ENCODE measurements at places on chromosomes 2 and 18.

DNA sequence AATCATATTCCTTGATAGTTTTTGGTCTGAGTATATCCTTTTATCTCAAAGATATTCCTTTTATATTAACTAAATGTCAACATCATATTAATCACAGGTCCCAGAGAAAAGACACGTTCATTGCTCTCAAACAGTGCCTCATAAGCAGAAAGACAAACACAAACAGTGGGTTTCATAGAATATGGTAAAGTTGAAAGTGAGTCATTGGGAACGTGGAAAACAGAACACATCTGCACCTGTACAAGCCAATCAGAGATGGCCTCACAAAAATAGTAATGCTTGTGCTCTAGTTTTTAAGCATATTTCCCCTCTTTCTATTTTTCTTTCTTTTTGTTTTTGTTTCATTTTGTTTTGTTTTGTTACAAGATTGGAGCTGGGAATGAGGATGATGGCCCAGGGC lies 328.4 kb upstream of the MAP2 start:
- no peak for DNase-seq

GRCh38 chr2:168348076-168348475 lies 100.7 kb upstream of the STK39 start:
- no peak for DNase-seq

GRCh38 chr2:179954026-179954425 lies 53.1 kb downstream of the CWC22 start:
- no peak for DNase-seq

DNA sequence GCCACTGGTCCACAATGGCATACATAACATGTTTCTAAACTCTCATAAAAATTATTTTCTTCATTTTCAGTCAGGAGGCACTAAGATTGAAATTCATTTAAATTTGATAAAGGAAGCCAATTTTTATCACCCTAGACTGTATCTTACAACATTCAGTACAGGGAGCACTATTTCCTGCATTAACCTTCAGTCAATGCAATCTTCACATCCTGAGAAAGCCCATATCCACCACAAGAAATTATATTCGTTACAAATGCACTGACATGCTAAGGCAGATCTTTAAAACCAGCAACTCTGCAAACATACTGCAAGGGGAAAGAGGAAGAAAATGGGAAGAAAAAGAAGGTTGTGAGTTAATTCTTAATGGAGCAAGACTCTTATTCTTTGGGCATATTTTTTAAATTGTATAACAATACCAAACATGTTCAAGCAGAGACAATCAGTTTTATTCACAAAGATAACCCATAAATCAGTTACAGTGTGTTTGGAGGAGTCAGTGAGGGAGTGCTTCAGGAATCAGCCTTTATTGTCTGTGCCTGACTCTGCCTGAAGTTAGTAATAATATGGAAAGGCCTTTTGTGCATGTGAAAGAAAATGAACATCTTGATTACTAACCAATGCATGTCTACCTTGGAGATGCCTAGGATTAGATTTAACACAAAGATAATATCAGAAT lies 370.1 kb downstream of the FBXO15 start:
- no peak for DNase-seq

- DNase-seq: no peak
These were observed 61.9 kb downstream of the ANTXR1 start for GRCh38 chr2:69074918-69075317.

GRCh38 chr2:131063501-131064283 lies 29.6 kb downstream of the FAM168B start:
- no peak for DNase-seq

GRCh38 chr2:184743096-184743495 lies 144.8 kb downstream of the ZNF804A start:
- no peak for DNase-seq

GRCh38 chr2:112699984-112700667 lies 20.7 kb upstream of the NT5DC4 start:
- DNase-seq: no peak

- no peak for DNase-seq
These were observed 50.8 kb downstream of the EDAR start for GRCh38 chr2:108938077-108938710.

- DNase-seq: no peak
These were observed 324.6 kb upstream of the RND3 start for GRCh38 chr2:150812066-150812465.

DNA sequence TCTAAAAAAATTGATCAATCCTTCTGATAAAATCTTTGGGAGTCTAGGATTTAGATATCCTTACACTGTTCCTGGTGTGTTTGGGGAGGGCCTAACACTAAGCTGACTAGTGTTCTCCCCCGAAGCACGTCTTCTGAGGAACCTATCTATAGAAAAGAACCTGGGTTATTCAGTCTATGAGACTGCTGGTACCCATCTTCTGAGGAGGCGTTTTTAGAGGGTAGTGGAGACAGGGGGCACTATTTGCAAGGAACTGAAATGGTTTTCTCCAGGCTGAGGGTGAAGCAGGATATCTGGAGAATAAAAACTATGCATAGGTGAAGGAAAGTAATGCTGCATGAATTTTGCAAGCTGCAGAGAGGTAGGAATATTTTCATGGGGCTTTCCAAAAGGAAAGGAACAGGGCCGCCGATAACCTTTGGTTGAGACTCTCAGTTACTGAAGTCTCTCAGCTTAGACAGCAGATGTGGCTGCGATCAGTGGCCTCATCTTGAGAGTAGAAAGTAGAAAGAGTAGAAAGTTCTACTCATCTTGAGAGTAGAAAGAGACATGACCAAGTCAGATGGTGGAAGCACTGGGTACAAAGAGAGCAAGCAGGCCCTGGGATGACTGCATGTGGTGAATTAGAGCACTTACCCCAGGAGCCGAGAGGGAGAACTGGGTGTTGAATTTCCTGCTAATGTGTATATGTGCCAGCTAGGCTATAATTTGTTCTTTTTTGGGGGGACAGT lies 31.8 kb upstream of the KCNE4 start:
- DNase-seq: no peak

DNA sequence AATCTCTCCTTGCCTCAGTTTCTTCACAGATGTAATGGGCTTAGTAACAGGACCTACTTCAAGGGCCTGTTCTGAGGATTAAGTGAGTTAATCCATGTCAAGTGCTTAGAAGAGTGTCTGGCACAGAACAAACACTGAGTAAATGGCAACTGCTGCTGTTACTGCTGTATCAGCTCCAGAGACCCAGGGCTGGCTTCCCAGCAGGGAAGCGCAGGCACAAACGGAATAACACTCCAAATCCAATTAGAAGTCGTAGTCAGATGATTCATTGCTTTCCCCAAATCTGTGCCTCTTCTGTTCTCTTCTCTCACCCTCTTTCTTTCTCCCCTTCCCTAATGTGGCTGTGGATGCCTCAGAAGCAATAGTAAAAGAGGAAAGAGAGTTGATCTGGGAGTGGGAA lies 101.1 kb upstream of the FZD7 start:
- DNase-seq: no peak

DNA sequence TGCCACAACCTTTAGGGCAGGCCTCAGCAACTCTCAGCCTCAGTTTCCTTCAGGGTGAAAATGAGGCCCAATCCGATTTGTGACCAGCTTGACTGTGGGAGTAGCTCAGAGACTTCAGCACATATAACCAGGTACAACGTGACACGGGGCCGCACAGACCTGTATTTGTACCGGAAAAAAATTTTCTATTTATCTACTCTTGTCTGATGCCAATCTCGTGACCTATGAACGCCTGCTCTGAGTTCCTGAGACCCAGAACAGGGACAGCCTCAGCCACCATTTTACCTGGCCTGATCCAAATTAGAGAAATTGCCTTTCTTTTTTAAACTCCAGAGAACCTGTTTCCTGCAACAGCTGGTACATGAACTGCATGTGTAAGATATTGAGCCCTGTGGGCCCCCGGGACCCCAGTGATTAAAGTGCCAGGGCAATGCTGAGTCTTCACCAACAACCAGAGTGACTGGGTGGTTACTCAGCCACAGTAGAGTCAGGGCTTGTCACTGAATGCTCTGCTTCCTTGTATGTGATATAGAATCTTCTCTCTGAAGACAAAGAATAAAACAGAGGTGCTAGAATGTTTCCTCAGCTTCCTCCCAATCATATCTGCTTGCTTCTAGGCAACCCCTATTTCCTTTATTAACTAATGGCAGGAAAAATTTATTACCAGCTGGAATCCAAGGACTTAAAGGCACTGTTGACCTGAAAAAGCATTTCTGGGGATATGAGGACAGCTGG lies 47.8 kb upstream of the FZD7 start:
- DNase-seq: no peak

DNA sequence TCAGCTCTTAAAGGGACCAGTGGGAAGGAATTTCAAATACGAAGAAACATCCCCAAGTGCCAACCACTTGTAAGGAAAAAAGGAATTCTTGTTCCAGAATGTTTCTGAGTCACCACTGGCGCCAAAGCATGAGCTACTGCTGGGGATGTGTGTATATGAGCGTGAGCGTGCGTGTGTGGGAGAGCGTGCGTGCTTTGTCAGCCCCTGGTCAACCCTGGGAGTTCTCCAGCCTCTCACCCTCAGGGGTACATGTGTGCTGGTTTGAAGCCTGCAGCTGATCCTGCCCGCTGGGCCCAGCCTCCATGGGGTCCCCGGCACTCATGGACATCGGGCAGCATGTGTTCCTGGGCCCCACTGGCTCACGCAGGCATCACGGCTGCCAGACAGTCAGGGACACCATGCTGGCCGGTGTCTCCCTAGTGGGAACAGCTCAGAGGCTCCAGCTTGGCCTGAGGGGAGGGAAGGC lies 17.1 kb downstream of the HS6ST1 start:
- DNase-seq: no peak

DNA sequence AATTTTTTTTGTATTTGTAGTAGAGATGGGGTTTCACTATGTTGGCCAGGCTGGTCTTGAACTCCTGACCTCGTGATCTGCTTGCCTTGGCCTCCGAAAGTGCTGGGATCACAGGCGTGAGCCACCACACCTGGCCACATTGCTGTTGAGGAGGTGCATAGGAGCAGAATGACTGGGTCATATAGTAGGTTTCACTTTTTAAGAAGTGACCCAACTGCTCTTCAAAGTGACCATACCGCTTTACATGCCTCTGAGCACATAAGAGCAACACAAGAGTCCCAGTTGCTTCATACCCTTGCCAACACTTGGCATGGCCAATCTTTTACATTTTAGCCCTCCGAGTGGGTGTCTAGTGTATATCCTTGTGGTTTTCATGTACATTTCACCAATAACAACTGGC lies 28.9 kb downstream of the RRM2 start:
- no peak for DNase-seq

DNA sequence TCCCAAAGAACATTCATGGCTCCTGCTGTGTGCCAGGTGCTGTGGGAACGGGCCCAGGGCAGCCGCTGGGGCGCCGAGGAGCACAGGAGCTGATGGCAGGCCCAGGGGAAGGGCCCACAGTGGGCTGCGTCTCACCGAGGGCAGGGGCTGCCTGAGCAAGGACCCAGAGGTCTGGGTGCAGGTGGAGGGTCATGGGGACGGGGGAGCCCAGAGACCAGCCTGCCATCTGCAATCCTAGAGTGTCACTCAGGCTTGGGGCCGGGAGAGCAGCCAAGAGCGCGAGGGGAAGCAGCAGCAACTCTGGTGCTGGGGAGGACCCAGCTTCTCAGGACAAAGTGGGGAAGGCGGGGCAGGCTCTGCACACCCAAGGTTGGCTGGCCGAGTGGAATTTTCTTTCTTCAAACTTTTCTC lies 207.4 kb downstream of the HDAC4 start:
- DNase-seq: no peak

GRCh38 chr18:9775178-9775577 lies 67.1 kb downstream of the RAB31 start:
- no peak for DNase-seq

DNA sequence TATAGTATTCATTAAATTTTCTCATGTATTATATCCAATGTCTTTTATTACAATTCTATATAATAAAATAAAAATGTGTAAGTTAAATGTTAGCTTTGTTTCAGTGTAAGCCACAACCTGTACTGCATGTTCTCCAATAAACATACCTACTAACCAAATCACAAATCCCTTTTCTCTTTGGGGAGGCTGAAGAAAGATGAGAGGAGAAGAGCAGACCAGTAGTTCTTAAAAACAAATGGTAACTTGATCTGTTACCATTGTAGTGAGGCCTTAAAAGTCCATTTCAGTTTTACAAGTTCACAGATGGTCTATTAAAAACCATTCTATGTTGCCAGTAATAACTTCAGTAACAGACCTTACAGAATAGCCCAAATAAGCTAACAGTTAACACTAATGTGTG lies 100.5 kb downstream of the SOS1 start:
- no peak for DNase-seq

DNA sequence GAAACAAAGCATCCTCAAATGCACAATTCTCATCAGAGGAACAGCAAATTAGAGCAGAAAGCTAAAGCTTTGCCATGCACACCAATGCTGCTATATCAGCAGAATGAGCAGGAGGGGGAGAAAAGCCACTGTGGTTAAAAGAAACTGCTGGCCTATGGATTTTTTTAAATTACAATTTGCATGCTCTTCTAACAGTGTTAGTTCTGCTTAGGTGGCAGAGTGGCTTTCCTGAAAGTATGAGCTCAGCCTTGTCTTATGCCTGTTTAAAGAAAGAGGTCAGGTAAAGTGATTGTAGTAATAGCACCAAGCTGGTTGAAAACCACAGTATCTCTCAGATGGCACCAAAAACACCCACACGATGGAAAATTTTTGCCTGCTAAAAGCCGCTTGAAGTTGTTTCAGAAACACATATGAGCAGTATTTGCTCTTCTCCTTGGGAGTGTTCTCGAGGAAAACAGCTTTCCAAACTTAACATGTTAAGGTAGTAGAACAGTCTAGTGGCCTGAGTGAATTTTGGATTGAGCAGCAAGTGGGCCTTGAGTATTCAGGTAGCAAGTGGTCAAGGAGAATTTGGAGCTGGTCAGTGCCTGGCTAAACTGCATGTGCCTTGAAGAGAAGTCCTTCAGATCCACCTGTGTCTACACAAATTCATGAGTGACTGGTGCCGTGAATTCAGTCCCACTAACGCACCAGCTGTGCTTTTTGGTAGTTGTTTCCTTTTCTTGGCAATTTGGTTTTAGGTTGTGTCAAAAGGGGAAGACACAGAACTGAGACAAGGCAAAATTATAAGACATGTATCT lies 19.6 kb upstream of the NDUFV2 start:
- peak; percentile 61 for DNase-seq

DNA sequence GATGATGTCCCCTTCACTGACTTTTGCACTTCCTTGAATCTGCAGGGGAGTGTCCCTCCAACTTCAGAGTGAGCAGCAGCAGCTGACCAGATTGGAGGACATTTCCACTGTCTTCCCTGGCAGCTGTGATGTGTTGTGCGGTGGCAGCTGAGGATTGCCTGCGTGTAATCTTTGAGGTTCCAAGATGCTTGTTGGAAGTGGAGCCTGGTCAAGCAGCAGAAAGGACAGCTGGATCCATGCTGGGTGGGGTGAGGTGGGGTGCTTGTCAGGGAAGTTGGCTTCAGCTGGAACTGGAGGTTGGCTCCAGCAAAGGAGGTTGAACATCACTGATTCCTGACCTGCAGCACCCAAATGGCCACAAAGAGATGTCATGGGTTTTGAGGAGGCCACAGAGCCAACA lies 64.8 kb downstream of the ST3GAL5 start:
- no peak for DNase-seq

DNA sequence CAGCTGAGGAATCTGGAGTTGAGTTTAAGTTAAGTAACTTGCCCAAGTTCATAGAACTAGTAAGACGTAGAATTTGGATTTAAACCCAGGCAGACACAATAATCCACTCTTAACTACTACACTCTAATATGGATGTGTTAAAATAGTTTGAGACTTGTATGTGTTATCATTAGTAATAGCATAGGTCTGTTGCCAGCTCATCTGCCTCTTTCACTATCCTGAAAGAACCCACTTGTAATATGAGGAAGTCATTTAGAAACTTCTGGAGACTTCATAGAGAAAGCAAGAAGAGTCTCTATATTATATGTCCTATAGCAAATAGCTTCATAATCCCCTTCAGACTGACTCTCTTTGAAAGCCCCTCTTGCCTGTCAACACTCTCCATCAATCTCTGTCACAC lies 43.0 kb upstream of the ACADL start:
- no peak for DNase-seq
